ENCODE measurements at places on chromosomes 2 and 18. TPM values are rescaled to one million over a fixed set of nuclear protein-coding genes. Genes with fewer than 3 reads are reported as not detected.
A peak's percentile ranks its signal among the peaks of the same experiment; 100 is the strongest.

GRCh38 chr2:99890568-99891427 lies 251.6 kb downstream of the AFF3 start:
- no peak overlapping the region for H3K4me3 ChIP-seq
- H3K4me1 ChIP-seq = no peaks in the 10 kb centered on the region
- no peaks in the 10 kb centered on the region for H3K36me3 ChIP-seq
- DNase-seq = no peak

GRCh38 chr2:241205086-241205485 lies 16.6 kb downstream of the ANO7 start:
- H3K27me3 ChIP-seq = no peaks in the 10 kb centered on the region
- no peaks in the 10 kb centered on the region for H3K36me3 ChIP-seq
- no peak for DNase-seq
- H3K4me1 ChIP-seq = no peaks in the 10 kb centered on the region
- H3K4me3 ChIP-seq = no peak overlapping the region

ALPP gene
- not detected for total RNA-seq

DNA sequence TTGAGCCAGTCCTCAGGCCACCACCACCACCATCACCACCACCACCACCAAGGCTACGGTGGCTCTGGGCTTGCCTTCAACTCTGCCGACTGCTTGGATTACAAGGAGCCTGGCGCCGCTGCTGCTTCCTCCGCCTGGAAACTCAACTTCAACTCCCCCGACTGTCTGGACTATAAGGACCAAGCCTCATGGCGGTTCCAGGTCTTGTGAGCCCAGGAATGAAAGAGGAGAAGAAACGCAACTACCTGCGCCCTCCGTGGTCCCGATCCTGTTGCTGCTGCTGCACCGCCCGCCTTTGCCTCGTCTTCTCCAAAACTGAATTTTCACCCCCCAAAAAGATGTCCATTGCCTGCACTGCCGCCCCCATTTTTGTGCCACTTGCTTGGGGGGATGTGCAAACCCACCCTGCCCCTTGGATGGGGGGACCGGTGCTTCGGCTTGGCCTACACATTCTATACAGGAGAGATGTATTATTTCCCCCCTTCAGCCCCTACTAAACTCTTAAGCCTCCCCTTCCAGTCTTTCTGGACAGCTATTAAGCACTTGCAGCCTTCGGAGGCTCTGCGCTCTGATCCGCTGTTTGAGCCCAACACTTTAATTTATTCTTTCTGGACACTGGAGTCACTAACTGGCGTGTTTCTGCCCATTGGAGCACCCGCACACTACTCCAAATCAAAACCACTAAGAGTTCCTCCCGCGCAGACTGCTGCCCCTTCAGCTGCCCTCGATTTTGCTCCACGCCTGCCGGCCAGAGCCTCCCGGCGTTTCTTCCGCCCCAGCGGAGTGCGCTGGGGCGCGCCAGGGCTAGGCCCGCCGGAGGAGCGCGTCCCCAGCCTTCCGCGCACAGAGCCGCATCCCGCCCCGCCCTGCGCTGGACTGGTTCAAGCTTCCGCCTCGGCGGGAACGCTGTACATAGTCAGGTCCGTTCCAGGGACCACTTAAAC lies 5.7 kb downstream of the OTX1 start:
- H3K27me3 ChIP-seq = peaks cover 21% of the 10 kb centered on the region
- DNase-seq = peak; percentile 40
- H3K27ac ChIP-seq = no peak overlapping the region
- no peaks in the 10 kb centered on the region for H3K36me3 ChIP-seq

GRCh38 chr2:76870581-76870980 lies 651.6 kb downstream of the LRRTM4 start:
- no peaks in the 10 kb centered on the region for H3K27me3 ChIP-seq
- DNase-seq = no peak
- H3K4me3 ChIP-seq = no peak overlapping the region
- no peaks in the 10 kb centered on the region for H3K36me3 ChIP-seq
- H3K27ac ChIP-seq = no peak overlapping the region

DNA sequence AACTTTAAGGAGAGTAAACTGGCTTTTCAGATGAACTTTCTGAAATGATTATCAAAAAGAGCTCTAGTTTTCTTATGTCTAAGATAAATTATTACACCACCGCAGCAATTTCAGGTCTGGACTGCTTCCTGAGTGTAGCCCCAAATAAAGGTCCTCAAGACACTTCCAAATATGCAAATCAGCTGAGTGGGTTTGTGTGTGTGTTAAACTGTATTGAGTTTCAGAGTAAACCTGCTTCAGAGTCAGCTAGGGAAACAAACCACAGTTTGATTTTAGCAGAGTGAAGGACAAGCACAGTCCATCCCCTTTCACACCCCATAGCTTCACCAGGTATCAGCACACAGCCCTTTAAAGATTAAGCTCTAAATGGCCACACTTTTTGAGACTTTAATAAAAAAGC lies 168.7 kb downstream of the NRXN1 start:
- no peak overlapping the region for H3K4me3 ChIP-seq
- H3K4me1 ChIP-seq = no peaks in the 10 kb centered on the region
- no peaks in the 10 kb centered on the region for H3K36me3 ChIP-seq
- no peaks in the 10 kb centered on the region for H3K27me3 ChIP-seq

AGXT gene
- 744 TPM for total RNA-seq

DPYSL5 gene
- total RNA-seq = not detected

MYCN gene
- total RNA-seq = 0.07 TPM

MYO5B gene
- total RNA-seq = 15.0 TPM

DNA sequence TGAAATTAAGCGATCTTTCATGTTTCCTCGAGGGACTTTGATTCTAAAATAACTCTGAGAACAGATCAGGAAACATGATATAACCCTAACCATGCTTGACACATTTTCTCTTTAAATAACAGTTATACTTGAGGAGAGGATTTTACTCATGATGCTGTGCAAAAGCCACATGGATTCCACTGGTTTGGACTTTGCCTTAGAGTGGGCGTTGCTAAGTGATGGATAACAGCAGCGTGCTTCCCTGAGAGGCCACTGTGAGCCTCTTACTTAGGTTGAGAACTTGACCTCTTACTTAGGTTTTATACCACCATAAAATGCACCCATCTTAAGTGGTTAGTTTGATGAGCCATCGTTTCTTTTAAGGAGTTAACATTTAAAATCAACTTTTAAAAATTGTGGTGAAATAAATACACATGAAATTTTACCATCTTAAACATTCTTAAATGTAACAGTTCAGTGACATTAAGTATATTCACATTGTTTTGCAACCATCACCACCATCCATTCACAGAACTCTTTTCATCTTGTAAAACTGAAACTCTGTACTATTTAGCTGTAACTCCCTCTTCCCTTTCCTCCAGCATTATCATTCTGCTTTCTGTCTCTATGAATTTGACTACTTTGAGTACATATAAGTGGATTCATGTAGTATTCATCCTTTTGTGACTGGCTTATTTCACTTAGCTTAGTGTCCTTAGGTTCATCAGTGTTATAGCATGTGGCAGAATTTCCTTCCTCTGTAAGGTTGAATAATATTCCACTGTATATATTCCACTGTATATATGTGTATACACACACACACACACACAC lies 22.6 kb downstream of the ANXA4 start:
- H3K36me3 ChIP-seq = no peaks in the 10 kb centered on the region
- peaks cover 19% of the 10 kb centered on the region for H3K4me1 ChIP-seq
- no peaks in the 10 kb centered on the region for H3K27me3 ChIP-seq
- no peak for DNase-seq
- no peak overlapping the region for H3K27ac ChIP-seq
- H3K4me3 ChIP-seq = no peak overlapping the region

DNA sequence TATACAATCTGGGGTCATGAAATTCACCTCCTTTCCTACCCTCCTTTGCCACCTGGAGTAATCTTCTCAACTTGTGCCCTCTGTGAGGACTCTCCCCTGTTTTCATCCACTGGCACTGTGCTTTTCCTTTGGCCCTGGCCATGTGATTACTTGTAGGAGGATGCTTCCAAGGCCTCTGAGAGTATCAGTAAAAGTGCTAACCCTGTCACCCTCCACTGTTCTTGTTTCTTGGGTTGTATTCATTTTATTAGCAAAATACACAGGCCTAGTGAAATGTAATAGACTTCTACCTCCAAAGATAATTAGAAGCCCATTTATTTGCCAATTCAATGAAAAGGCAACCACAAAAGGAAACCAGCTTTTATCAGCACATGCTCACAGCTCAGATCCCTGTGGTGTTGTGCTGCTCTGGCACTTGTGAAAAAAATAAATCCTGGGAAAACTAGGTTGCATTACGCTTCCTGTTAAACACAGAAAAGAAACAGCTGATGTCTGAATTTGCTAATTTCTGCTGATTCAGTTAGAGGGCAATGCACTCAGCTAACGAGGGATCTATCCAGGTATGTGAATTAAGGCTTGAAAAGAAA lies 357.5 kb upstream of the ETAA1 start:
- H3K27me3 ChIP-seq = no peaks in the 10 kb centered on the region
- peak overlapping the region; percentile 28 for H3K27ac ChIP-seq
- no peak overlapping the region for H3K4me3 ChIP-seq
- no peaks in the 10 kb centered on the region for H3K4me1 ChIP-seq

C2orf72 gene
- 82.4 TPM for total RNA-seq

DNA sequence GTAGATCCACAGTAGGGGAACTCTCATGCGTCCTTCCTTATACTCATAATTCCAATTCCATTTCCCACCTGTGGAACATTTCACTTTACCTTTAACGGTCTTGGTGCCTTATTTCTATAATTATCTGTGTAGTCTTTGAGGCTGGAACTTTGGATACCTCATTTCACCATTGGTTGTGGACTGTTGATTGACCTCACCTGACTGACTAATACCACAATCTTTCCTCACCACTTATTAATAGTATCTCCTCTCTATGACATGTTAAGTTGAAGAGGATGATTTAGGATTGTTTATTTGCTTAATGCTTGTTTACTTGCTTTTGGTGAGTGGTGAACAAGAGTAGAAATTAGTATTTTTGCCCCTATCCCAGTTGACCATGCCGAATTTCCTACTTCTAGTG lies 50.0 kb downstream of the R3HDM1 start:
- no peaks in the 10 kb centered on the region for H3K36me3 ChIP-seq
- no peak overlapping the region for H3K4me3 ChIP-seq
- DNase-seq = no peak
- H3K4me1 ChIP-seq = no peaks in the 10 kb centered on the region
- no peak overlapping the region for H3K27ac ChIP-seq

GRCh38 chr2:190802626-190803209 lies 77.9 kb upstream of the GLS start:
- H3K36me3 ChIP-seq = no peaks in the 10 kb centered on the region
- no peaks in the 10 kb centered on the region for H3K27me3 ChIP-seq
- no peaks in the 10 kb centered on the region for H3K4me1 ChIP-seq
- no peak overlapping the region for H3K4me3 ChIP-seq
- H3K27ac ChIP-seq = no peak overlapping the region

CTNNA2 gene
- total RNA-seq = not detected

GRCh38 chr2:218031771-218032257 lies 29.0 kb upstream of the TNS1 start:
- H3K4me1 ChIP-seq = no peaks in the 10 kb centered on the region
- DNase-seq = no peak
- H3K36me3 ChIP-seq = no peaks in the 10 kb centered on the region
- H3K4me3 ChIP-seq = no peak overlapping the region
- H3K27ac ChIP-seq = no peak overlapping the region
- no peaks in the 10 kb centered on the region for H3K27me3 ChIP-seq

TRIM43 gene
- total RNA-seq = not detected

DNA sequence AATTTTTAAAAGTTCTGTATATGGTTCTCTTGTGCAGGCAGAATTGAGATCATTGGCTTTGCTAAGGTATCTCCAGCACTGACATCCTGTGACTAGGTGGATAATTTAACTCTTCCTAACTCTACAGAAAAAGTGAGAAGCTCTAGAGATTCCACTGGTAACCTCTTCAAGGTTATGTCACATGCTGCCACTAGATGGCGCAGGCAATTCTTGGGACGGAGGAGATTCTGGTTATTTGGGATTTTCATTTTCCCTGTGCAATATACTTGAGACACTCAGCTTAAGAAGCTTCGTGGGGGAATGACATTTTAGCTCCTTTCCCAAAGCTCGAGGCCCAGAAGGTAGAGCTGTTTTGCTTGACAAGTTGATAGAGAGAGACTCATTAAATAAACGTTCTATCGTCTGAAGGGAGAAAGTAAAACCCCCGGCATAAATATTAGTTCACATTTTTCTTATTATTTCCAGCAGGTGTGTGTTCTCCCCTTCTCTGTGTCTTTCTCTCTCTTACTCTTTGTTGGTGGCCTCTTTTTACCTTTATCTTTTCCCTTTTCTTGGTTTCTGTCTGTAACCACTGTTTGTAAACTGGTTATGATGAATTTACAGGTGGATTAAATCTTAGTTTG lies 26.6 kb upstream of the LANCL1 start:
- peak; percentile 59 for DNase-seq
- H3K27ac ChIP-seq = peak overlapping the region; percentile 3
- no peaks in the 10 kb centered on the region for H3K27me3 ChIP-seq
- peak overlapping the region; percentile 10 for H3K4me3 ChIP-seq
- no peaks in the 10 kb centered on the region for H3K36me3 ChIP-seq
- H3K4me1 ChIP-seq = no peaks in the 10 kb centered on the region

FAP gene
- total RNA-seq = 0.55 TPM

- no peak for DNase-seq
- no peaks in the 10 kb centered on the region for H3K36me3 ChIP-seq
- H3K4me1 ChIP-seq = no peaks in the 10 kb centered on the region
- no peak overlapping the region for H3K4me3 ChIP-seq
Observed at GRCh38 chr2:222864296-222864695, 3.5 kb downstream of the ACSL3 start.

DNA sequence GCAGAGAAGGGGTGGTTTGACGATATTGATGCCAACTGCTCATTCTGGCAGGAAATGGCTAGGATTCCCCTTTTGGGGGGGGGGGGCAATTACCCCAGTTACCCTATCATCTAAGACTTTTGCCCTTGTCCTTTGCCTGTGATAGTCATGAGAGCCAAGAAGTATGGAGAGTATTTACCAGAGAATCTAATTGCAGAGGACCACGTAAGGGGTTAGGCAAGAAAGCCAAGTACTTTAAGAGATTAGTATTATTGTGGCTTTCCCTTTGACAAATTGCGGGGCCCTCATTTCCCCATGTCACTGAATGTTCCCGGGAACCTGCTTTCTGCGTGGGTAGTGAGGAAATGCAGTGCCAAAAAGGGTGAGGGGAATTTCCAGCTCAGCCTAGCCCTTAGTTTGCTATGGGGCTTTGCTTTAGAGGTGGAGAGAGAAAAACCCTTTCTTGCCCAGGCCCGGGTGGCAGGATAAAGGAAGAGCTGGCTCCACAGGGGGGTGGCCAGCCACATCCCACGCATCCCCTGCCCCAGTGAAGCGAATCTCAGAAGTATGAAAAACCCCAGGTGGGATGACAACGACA lies 1.5 kb downstream of the AQP4 start:
- no peaks in the 10 kb centered on the region for H3K27me3 ChIP-seq
- H3K27ac ChIP-seq = no peak overlapping the region
- H3K36me3 ChIP-seq = no peaks in the 10 kb centered on the region

GRCh38 chr18:39845631-39846030 lies 2109.4 kb upstream of the PIK3C3 start:
- H3K4me3 ChIP-seq = no peak overlapping the region
- no peak for DNase-seq
- H3K27ac ChIP-seq = no peak overlapping the region
- no peaks in the 10 kb centered on the region for H3K4me1 ChIP-seq
- H3K27me3 ChIP-seq = no peaks in the 10 kb centered on the region
- no peaks in the 10 kb centered on the region for H3K36me3 ChIP-seq

EDAR gene
- total RNA-seq = 0.35 TPM

GRCh38 chr2:65098741-65099140 lies 31.2 kb downstream of the RAB1A start:
- no peak overlapping the region for H3K4me3 ChIP-seq
- no peaks in the 10 kb centered on the region for H3K4me1 ChIP-seq
- H3K36me3 ChIP-seq = no peaks in the 10 kb centered on the region
- H3K27me3 ChIP-seq = no peaks in the 10 kb centered on the region
- no peak overlapping the region for H3K27ac ChIP-seq

GRCh38 chr2:145914716-145915115 lies 1394.8 kb upstream of the ZEB2 start:
- no peaks in the 10 kb centered on the region for H3K4me1 ChIP-seq
- H3K36me3 ChIP-seq = no peaks in the 10 kb centered on the region
- no peak overlapping the region for H3K27ac ChIP-seq
- DNase-seq = no peak
- no peaks in the 10 kb centered on the region for H3K27me3 ChIP-seq
- H3K4me3 ChIP-seq = no peak overlapping the region

Data from right lobe of liver (tissue), 6 donors.